ENCODE measurements at places on chromosomes 12 and 14.

DNA sequence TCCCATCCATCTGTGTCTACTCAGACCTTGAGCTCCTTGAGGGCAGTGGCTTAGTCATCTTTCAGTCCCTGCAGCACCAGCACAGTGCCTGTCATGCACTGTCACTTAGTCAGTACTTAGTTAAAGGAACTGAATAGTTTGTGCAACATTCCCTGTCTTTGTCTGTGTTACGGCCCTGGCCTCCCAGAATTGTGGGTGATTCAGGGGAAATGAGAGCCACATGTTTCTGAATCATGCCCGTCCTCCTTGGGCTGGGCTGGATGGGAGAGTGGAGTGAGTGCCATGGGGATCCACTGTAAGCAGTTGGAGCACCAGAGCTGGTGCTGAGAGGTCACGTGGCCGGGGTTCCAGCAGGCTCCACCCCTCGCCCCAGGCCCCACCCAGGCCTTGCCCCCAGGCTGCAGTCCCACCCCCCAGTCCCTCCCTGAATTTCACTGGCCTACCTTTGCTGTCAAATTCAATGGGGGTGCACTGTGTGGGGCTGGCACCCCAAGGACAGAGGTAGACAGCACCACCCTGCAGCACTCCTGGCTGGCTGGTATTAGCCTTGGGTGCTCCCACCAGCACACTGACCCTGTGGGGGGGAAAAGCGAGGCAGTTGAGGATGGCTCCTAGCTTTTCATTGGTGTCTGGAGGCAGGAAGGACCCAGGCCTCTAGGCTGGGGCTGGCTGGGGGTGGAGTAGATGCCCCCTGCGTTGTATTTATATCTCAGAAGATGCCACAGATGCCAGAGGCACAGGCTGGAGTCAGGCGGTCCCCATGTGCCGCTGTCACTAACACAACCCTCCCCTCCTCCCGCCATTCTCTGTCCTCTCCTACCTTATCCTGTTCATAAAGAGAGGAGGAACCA lies 7.5 kb downstream of the ITGA5 start:
- no peak for DNase-seq

DNA sequence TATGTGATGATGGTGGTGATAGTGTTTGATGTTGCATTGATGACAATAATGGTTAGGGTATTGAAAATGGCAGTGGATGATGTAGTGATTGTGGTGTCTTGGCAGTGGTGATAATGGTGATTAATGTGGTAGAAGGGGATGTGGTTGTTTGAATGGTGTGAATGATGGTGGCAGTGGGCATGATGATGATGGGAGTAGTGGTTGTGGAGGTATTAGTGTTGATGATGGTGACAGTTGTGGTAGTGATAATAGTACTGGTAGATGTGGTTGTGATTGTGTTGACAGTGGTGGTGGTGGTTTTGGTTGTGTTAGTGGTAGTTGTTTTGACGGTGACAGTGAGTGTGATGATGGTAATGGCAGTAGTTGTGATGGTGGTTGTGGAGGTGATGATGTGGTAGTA lies 1049.0 kb downstream of the VRK1 start:
- no peak for DNase-seq

DNA sequence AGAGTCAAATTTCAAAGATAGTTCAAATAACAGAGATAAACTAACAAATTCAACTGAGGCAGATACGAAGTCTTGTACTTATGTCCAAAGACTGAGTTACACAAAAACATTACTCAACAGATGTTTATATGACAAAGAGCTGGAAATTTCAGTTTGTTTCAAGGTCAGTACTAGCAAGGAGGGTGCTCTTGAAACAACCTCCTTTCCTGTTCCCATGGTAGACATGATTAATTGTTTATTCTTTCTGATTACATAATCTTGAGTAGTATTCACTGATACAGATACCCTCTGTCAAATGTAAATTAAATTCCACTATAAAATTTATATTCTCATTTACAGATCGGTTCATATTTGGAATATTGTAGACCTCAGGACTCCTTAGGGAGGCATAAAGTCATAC lies 23.4 kb downstream of the TSPAN8 start:
- DNase-seq = no peak

DNA sequence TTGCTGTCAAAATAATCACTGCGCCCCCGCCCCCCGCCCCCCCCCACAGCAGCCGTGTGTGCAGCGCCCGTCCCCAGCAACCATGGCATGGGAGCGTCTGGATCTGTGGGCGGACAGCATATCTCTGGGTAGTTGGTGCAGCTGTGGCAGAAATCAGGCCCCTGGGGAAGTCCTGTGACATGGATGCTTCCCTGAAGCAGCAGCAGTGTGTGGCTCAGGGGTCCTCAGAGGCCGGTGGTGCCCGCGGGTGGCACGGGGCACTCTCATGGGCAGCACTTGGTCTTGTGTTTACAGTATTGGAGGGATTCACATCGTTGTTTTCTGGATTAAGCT lies 19.2 kb downstream of the XRCC3 start:
- DNase-seq = no peak

GRCh38 chr12:1873531-1874510 lies 44.6 kb downstream of the CACNA2D4 start:
- DNase-seq = no peak

- DNase-seq = no peak
These were observed 66.4 kb upstream of the LTA4H start for GRCh38 chr12:96101806-96102205.

DNA sequence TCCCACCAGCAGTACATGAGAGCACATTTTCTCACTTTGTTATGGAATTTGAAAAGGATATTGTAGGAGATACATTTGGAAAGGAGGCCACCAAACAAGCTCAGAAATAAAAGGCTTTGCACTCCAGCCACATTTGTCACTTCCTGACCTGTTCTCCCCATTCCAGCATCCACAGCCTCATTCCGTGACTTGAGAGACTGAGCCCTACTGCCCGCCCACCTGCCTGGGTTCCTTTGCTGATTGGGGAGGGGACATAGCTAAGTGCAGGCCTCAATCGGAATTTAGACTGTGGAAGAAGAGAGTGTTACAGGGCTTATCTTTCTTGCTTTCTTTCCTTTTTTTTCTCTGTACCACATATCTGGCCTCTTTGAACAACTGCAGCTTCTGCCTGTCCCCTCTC lies 735.4 kb upstream of the TMEM132C start:
- DNase-seq = no peak

DNA sequence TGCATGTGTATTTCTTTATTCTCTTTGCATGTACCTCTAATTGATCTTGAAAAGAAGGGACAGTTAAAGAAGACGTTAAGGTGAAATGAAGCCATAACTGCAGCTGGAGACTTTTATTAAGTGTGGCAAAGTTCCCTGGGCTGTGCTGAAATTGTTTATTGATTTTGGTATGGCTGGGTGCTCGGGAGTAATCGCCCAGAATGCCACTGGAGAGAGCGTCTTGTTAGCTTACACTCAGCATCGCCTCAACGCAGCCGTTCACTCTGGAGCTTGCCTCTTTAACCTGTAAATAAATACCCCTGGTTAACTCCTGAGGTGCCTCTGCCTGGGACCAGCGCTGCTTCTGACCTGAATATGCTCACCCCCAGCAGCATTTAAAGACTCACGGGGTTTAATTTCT lies 98.6 kb downstream of the GPATCH2L start:
- DNase-seq = no peak

- no peak for DNase-seq
These were observed 47.8 kb downstream of the SLC41A2 start for GRCh38 chr12:104910196-104910840.

GRCh38 chr14:50225067-50225973 lies 6.1 kb downstream of the SOS2 start:
- no peak for DNase-seq

DNA sequence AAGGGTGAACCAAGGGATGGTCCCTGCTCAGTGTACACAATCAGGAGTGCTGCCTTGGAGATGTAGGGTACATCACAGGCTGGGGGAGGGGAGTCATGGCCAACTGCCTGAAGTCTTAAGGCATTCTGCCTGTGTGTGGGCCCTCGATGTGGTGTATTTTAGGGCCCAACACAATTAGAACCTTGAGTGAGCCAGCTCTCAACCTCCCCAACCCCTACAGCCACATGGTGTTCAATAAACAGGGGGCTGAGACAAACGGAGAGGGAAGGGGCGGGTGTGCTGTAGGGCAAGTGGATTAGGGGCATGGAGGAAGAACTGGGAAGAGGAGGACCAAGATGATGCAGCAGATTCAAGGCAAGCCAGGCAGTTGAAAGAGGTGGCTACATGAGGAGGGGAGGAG lies 8.6 kb upstream of the CHD4 start:
- no peak for DNase-seq

GRCh38 chr14:65228956-65229747 lies 126.8 kb upstream of the MAX start:
- no peak for DNase-seq

DNA sequence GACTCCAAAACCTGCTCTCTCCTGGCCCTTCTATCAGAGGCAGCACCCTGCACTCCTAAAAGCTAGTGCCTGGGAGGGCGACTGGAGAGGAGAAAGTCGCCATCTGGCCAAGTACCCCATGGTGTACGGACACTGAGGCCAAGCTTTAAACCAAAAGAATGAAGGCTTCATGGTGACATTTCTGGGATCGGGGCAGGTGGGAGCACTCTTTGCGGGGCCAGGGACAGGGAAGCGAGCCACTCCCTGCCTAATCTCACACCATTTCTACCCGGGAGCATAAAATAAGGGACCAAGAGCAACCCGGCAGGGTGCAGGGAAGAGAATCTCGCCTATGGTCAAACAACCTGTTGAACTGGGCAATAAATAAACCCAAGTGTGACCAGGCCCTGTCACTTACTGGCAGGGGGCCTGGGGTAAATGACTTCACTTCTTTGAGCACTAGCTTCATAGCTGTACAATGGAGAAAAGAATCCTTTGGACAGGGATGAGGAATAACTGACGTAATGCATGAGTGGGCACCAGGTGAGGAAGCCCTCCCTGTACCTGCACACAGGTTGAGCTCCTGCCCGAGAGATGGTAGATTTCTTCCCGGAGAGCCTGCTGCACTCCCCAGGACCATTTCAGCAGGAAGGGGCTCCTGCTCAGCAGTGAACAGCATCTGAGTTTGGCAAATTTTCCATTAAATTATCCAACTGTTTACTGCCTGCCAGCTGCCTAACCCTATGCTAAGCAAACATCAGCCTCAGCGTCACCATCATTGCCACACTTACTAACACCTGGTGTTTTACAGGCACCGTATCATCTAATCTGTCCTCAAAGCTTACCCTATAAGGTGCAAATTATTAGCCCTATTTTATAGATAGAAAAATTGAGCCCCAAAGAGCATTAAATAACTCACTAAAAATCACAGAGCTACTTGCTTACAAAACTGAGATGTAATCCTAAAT lies 2.0 kb downstream of the SERPINA1 start:
- no peak for DNase-seq

GRCh38 chr14:88592031-88592430 lies 29.2 kb downstream of the ZC3H14 start:
- DNase-seq = no peak

DNA sequence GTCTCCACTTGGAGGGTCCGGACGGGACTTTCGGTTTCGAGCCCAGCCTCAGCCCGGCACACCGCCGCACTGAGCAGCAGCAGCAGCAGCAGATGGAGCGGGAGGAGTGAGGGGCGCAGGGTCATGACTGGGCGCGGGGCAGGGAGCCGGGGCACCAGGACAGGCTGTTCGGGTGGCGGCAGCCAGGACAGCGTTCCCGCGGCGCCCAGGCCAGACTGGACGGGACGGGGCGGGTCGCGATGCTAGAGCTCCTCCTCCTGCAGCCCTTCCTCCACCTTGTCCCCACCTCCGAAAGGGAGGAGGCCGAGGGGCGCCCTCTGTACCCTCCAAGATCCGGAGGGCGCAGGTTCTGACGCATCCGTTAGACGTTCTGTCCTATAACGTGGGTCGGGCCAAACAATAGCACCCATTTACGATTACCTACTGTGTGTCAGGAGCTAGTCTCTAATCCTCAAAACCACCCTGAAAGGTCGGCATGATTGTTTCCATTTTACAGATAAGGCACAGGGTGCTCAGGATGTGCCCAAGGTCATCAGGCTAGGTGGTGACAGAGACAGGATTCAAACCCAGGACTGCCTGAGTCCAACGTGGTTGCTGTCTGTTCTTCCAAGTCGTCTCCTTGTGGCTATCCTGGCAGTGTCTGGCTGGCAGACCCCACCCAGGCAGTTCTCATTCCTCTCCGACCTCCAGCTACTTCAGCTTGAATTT lies at the start of gene FKBP11:
FKBP11 (minus strand) TSS at position 189 of the 708 bp plus-strand sequence; CDS start at position 125, 64 bp downstream.
- DNase-seq = no peak
